ENCODE measurements at places on chromosomes 16 and 17. TPM values are rescaled to one million over a fixed set of nuclear protein-coding genes. Genes with fewer than 3 reads are reported as not detected.

DNA sequence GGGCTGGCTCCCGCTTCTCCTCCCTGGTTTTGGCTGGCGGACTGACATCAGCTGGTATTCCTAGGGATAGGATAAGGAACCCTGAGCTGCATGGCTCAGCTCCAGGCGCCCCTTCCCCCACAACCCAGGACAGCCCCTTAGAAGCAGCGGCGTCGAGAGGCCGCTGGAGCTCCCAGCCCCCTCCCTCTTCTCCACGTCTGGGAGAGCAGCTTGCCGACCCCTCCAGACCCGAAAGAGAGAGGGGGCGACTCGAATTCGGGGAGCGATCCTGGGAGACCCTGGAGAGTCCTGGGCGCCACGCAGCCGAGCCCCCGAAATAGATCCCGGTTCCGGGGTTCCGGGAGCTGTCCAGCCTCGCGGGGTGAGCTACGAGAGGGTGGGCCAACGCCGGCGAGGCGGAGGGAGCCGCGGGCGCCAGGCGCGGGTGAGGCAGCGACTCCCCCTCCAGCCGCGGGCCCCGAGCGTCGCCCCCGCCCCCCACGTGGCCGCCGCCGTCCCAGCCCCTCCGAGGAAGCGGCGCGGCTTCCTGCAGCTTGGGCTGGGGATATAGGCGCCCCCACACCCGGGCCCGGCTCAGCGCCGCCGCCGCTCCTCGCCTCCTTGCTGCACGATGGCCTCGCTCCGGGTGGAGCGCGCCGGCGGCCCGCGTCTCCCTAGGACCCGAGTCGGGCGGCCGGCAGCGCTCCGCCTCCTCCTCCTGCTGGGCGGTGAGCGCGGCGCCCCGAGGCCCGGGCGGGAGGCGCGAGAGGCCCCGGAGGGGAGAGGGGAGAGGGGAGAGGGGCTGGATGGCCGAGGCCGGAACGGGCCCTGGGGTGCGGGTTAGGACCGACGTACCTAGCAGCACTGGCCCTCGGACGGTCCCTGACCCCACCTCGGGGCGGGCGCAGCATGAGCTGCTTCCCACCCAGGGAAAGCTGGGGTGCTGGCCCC, at the start of gene RAMP2:
TSS of gene RAMP2 (plus strand) at position 576 of the 930 bp plus-strand sequence. CDS start at position 611, 35 bp downstream.
- peak; percentile 91 for DNase-seq

- no peak for DNase-seq
Observed at GRCh38 chr16:11485676-11486075, 101.0 kb downstream of the LITAF start.

The GNGT2 gene
- 10.9 TPM for total RNA-seq

DNA sequence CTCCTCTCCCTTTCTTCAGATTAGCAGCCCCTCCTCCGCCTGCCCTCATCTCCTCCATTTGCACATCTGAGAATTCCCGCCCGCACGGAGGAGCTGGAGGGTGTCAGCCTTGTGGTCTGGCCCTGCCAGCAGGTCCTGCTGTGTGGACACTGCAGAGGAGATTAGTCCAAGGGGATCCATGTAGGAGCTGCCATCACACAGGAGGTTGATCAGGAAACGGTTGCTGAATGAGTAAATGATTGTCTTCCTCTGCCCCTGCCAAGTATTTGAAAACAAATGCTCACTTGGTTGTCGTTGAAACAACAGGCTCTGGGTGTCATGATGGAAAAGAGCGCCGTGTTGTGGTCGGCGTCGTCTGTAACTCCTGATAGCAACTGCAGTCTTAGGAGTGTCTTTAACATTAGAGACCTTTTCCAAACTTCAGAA, 63.8 kb upstream of the CHMP6 start:
- DNase-seq, result no peak

- DNase-seq, result peak; percentile 84
Observed at GRCh38 chr17:46764709-46765401, 53.6 kb downstream of the WNT3 start.

The ADAT1 gene
- total RNA-seq, result 45.2 TPM

The ARSG gene
- 3.6 TPM for total RNA-seq

The TSC2 gene
- 211 TPM for total RNA-seq

DNA sequence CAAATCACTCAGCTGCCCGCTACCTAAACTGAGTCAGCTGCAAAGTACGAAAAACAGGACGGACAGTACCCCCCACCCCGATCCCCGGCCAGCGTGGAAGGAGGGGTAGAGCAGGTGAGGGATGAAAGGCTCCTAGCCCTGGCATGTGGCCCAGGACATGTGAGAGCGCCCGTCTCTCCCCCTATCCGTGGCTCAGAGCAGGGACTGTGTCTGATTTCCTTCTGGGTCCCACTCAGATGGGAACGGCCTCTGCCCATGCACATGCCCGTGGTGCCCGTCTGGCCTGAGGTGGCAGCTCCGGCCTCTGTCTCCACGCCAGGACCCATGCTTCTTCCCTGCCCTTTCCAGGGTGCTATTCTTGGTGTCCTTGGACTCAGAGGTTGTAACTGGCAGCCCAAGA, 30.2 kb upstream of the RASD1 start:
- peak; percentile 21 for DNase-seq

DNA sequence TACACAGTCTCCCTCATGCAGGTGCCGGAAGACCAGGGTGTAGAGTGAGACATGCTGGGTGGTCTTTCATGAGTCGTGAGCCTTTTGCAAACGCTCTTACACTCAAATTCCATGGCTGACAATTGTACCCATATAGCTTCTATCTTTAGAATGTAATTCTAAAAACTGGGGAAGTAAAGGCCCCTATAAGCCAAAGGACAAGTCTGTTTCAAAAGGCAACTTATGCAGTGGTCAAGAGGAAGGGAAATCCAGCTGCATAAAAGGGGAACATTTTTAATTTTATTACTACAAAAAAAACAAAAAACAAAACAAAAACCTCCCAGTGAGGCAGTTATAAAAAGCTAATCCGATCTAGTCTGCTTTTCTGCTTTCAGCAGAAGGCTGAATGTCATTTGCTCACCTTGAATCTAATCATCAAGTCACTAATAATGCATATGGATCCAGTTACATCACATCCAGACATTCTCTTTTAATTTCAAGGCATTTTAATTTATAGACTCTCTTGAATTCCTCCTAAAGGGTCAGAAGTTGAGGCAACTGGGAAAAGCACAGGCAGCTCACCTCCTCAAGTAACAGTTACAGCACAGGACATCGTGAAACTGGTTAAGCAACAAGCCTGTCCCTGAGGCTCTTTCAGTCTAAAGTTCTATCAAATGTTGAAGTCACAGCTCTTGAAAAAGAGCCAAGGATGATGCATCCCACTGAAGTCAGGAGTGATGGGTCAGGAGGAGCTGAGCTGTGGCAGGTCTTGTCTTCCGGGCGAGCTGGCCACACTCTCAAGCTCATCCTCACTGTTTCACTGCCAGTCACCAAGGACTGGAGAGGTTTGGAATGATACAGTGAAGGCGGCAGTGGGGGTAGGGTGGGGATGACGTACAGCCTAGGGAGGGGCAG, 99.7 kb downstream of the VPS53 start:
- no peak for DNase-seq

DNA sequence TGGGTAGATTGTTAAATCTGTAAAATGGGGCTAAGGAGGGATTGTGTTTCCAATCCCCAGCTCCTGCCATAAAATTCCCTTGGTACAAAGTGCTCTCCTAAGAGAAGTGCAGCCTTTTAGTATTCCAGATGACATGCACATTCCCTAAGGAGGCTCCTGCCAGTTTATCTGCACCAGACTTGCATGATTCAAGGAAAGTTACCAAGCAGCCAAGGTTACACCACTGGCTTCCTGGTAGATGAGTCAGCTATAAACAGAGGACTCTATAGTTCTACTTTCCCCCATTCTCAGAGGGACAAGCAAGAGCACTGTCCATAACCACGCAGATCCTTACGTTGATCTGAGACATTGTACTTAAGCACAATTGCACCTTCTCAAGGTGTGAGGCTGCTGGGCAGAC, 1.9 kb downstream of the CALB2 start:
- no peak for DNase-seq

- DNase-seq, result peak; percentile 93
Observed at GRCh38 chr17:78781104-78781892, 775 bp downstream of the CYTH1 start.

The FBXL20 gene
- total RNA-seq, result 53.4 TPM

GRCh38 chr16:3242709-3243108, 7.8 kb upstream of the ZNF200 start:
- DNase-seq, result peak; percentile 61

The BAHCC1 gene
- 42.2 TPM for total RNA-seq

The TPSG1 gene
- not detected for total RNA-seq

The HOXB6 gene
- total RNA-seq, result 5.8 TPM

GRCh38 chr16:75376475-75377161, 56.7 kb downstream of the CFDP1 start:
- DNase-seq, result no peak

GRCh38 chr17:47816111-47816735, 5.4 kb downstream of the OSBPL7 start:
- DNase-seq, result no peak

DNA sequence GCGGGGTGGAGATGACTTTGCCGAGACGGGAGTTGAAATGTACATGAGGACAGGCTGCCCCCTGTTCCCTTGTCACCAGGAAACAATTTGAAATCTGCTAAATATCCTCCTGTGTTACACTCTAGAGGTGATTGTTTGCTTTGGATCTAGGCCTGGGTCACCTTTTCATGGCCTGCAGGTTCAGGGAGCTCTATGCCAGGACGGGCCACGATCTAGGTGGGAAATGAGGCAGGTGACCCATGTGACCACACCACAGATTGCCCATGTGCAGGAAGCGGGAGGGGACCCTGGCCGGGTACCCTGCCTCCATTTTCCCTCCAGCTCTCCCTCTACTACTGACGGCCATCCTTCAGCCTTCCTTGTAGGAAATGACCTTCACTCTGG, 43.4 kb downstream of the MEAK7 start:
- DNase-seq, result no peak

GRCh38 chr16:86625821-86626220, 47.5 kb downstream of the FOXL1 start:
- no peak for DNase-seq

The SRCAP gene
- total RNA-seq, result 82.9 TPM

DNA sequence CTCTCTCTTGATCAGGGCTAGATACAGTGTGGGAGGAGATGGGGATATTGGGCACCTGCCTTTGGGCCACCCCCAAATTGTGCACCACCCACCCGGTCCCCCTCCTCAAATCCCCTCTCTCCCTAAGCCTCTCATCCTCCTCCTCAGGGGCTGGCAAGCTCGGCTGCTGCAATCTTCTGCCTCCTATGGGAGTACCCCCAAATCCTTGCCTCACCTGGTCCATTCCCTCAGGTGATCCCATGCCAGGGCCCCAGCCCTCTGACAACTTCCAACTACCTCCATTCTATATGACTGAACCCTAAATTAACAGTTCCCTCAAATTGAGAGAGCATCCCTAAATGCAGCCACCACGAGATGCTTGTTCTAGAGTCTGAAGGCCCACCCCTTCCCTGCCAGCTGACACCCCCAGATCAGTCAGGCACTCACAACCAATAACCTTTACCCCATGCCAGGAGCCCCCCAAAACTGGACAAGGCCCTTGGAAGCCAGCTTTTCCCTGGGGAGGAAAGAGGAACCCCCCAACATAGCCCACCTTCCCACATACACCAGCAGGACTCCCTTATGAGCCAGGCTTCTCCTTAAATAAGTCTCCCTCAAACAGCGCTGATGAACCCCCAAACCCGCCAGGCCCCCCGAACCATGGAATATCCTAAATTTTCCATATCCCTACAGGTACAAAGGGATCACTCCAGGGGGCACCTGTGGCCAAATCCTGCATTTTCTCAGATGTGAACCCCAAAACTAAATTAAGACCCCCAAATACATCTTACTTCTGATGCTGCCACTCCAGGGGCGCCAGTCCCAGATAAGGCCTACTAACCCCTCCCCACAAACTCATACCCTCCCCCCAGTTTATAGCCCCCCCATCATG, 3.2 kb downstream of the DLG4 start:
- no peak for DNase-seq

DNA sequence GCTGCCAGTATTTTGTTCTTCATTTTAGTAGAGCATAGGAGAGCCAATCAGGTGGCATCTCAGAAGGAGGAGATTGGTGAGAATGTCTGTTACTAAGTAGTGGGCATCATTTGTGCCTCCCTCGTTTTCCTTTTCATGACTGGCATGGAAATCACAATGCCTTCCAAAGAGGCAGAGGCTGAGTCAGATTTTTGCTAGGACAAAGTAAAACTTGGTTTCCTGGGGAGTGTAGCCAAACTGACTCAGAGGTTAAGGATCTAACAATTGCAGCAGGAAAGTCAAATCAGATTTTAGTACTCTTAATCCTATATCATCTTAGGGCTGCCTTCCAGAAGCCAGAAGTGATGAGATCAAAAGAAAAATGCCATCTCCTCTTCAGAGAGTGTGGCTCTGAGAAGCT, 138.7 kb downstream of the ANKFN1 start:
- no peak for DNase-seq

The PDE6G gene
- 12.6 TPM for total RNA-seq

GRCh38 chr16:52528393-52529065, 18.4 kb downstream of the TOX3 start:
- no peak for DNase-seq

The ABCC11 gene
- total RNA-seq, result 0.26 TPM

The PMFBP1 gene
- total RNA-seq, result 0.64 TPM

- DNase-seq, result no peak
Observed at GRCh38 chr17:58606934-58607333, 84.9 kb downstream of the TEX14 start.

DNA sequence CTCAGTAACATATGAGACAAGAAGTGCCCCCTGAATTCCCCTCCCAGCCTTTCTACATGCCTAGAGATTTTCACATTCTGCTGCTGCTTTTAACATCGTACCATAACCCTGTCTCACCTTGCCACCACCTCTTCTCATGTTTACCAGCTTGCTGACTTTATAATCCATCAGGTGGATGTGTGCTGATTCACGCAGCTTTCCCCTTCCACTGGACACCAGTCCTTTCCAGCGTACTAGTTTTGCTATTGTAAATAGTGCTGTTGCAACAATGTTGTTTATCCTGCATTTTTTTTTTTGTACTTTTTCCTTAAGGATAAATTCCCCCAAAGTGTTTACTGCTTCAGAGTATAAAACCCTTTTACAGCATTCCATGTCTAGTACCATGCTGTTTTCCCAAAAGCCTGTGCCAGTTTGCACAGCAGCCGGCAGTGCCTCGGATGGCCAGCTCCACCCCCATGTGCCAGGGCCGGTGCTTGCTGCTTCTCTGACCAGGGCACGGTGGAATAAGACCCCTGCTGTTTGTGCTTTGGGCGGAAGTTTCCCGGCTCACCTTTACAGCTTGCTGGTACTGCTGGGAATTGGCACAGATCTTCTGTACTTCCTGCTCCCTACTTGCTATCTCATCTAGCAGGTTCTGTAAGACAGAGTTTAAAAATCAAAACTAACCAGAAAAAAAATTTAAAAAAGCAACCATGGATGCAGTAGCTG, 41.3 kb downstream of the UBN1 start:
- DNase-seq, result no peak

GRCh38 chr17:29570521-29570920, 2.0 kb downstream of the TP53I13 start:
- no peak for DNase-seq

- no peak for DNase-seq
Observed at GRCh38 chr17:80704381-80704819, 159.8 kb downstream of the RPTOR start.

DNA sequence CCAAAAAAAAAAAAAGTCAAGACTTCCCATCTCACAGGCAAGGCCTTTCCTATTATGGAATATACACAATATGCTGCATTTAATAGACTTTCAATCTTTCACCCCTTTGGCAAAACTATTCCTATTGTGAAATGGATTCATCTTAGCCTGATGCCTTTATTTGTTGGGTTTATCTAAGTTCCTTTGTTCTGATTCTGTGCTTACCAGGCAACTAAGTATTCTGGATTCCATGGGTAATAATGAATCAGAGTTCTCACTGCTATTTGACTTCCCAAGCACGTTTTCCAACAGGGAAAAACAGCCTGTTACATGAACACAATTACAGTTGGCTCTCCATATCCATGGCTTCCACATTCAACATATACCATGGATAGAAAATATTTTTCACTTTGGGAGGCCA, 135.5 kb downstream of the MYO1D start:
- no peak for DNase-seq
